Right lobe of liver (tissue), 6 donors: ENCODE measurements at places on chromosomes 6 and 20. TPM values are rescaled to one million over a fixed set of nuclear protein-coding genes. Genes with fewer than 3 reads are reported as not detected.

- H3K4me3 ChIP-seq, result no peak overlapping the region
- no peak for DNase-seq
- no peaks in the 10 kb centered on the region for H3K27me3 ChIP-seq
- H3K27ac ChIP-seq, result no peak overlapping the region
- H3K4me1 ChIP-seq, result no peaks in the 10 kb centered on the region
These were observed 325.2 kb upstream of the NT5E start for GRCh38 chr6:85124472-85125354.

- no peak overlapping the region for H3K4me3 ChIP-seq
- DNase-seq, result no peak
- H3K27ac ChIP-seq, result no peak overlapping the region
- H3K27me3 ChIP-seq, result no peaks in the 10 kb centered on the region
- H3K4me1 ChIP-seq, result no peaks in the 10 kb centered on the region
These were observed 766 bp upstream of the TINAG start for GRCh38 chr6:54307439-54307910.

DNA sequence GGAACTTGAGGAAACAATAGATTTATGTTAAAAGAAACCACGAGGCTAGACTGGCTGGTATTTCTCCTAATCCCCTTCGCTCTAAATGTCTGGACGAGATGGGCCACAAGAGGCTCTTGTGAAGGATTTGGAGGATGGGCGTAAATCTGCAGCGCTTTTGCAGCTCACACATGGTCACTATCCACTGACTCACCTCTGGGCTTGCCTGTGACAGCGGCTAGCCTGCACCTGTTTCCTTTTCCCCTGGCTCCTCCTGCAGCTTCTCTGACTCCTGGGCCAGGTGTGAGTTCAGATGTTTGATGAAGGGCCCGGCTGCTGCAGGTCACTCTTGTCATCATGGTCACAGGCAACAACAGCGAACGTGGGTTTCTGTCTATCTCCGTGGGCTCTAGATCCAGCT is 629.4 kb downstream of the CBLN4 start:
- no peaks in the 10 kb centered on the region for H3K4me1 ChIP-seq
- H3K36me3 ChIP-seq, result no peaks in the 10 kb centered on the region
- H3K27ac ChIP-seq, result no peak overlapping the region
- no peaks in the 10 kb centered on the region for H3K27me3 ChIP-seq
- no peak for DNase-seq

DNA sequence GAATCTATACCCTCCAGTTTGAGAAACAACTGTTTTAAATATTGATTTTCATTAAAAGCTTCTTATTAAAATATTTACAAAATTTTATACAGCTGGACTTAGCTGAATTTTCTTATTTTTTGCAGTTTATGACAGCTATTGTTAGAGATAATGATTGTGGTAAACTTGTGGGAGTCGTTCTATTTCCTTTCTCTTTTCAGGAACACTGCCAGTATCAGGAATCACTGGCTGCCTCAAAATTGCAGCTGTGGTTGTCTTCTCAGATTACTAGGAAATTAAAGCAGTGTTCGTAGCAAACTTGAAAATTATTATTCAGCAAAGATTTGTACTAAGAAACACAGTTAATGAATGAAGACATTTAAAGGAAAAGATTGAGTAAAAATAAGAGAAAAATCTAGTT is 311.0 kb downstream of the CENPW start:
- no peak for DNase-seq
- H3K4me3 ChIP-seq, result no peak overlapping the region
- H3K27ac ChIP-seq, result no peak overlapping the region
- no peaks in the 10 kb centered on the region for H3K4me1 ChIP-seq
- no peaks in the 10 kb centered on the region for H3K36me3 ChIP-seq

GRCh38 chr6:98292810-98293209 is 541.6 kb upstream of the POU3F2 start:
- no peak overlapping the region for H3K4me3 ChIP-seq
- no peak for DNase-seq
- no peaks in the 10 kb centered on the region for H3K27me3 ChIP-seq
- H3K4me1 ChIP-seq, result no peaks in the 10 kb centered on the region
- no peak overlapping the region for H3K27ac ChIP-seq

DNA sequence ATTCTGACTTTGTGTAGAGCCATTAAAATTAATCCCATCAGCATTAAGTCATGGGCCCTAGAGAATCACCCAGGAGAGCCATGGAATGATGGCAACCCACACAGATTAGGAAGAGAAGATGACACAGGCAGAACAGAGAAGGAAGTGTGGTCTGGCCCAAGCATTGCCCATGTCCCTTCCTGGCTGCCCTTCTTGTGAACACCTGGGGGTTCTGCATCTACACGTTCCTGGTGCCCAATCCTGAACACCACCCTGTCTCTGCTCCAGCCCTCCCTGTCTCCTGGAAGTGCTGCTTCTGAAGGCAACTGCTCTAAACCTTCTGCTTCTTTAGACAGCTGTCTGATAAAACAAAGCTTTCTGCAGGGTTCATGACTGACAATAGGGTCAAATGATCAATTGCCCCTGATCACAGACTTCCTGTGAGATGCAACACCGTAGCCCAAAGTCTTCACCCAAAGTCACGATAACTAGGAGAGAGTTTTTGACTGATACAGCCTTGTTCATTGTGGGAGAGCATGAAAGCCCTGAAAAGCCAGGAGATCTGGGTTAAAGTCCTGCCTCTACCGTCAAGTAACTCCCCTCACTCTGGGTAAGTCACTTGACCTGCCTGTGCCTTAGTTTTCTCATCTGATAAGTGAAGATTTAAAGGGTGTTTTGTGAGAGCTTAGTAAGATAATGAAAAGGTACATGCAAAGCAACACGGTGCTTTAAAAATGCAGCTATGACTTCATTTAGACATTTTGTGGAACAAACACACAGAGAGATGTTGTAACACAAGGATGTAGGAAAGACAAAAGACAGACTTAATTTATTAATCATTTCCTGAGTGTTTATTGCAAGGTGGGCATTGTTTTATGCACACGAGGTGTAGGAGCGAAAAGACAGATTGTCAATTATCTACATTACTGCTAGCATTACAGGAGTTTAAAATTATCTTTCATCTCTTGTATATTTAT is 291.2 kb upstream of the STXBP5 start:
- DNase-seq, result no peak
- H3K4me1 ChIP-seq, result no peaks in the 10 kb centered on the region
- H3K27ac ChIP-seq, result no peak overlapping the region
- no peaks in the 10 kb centered on the region for H3K36me3 ChIP-seq
- H3K4me3 ChIP-seq, result no peak overlapping the region
- no peaks in the 10 kb centered on the region for H3K27me3 ChIP-seq

GRCh38 chr6:11042025-11042749 is 1.9 kb downstream of the ELOVL2 start:
- peaks cover 8% of the 10 kb centered on the region for H3K4me1 ChIP-seq
- H3K27me3 ChIP-seq, result no peaks in the 10 kb centered on the region
- no peak overlapping the region for H3K27ac ChIP-seq
- peak overlapping the region; percentile 74 for H3K4me3 ChIP-seq
- H3K36me3 ChIP-seq, result no peaks in the 10 kb centered on the region
- no peak for DNase-seq

GRCh38 chr20:39190666-39191570 is 228.8 kb downstream of the DHX35 start:
- no peaks in the 10 kb centered on the region for H3K27me3 ChIP-seq
- no peak overlapping the region for H3K27ac ChIP-seq
- H3K4me3 ChIP-seq, result no peak overlapping the region

- DNase-seq, result no peak
- H3K27me3 ChIP-seq, result no peaks in the 10 kb centered on the region
- no peaks in the 10 kb centered on the region for H3K36me3 ChIP-seq
- no peak overlapping the region for H3K4me3 ChIP-seq
- H3K27ac ChIP-seq, result no peak overlapping the region
These were observed 703.4 kb downstream of the EPHA7 start for GRCh38 chr6:92715991-92716390.

The BPI gene
- total RNA-seq, result not detected

The TAGAP gene
- total RNA-seq, result 1.3 TPM

The EDEM2 gene
- 28.0 TPM for total RNA-seq

The EPB41L1 gene
- 3.1 TPM for total RNA-seq

The PPP1R16B gene
- total RNA-seq, result 2.8 TPM

The RSPH9 gene
- total RNA-seq, result not detected
